ENCODE measurements at places on chromosomes 5 and 9.

DNA sequence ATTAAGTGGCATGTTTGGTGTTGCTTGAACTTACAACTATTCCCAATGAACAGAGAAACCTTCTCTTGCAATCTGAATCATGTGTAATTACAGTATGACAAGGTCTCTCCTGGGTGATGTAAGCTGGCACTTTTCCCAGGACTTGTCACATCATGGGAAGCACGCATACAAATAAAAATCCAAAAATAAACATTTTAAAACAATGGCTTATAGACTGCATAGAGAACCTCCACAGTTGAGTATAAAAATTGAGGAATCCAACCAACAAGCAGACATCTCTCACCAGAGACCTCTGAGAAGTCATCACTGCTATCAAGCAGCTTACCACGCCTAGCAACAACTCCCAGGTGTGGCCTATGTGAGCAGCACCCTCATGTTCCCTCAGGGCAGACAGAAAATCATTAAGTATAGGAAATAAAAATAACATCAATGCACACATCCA, 3.9 kb downstream of the MLLT3 start:
- peak overlapping the region; percentile 83 for H3K4me3 ChIP-seq
- no peaks in the 10 kb centered on the region for H3K27me3 ChIP-seq
- peak overlapping the region; percentile 87 for H3K27ac ChIP-seq
- no peak for DNase-seq
- peaks cover 33% of the 10 kb centered on the region for H3K4me1 ChIP-seq

- no peaks in the 10 kb centered on the region for H3K36me3 ChIP-seq
- DNase-seq = no peak
- H3K27ac ChIP-seq = no peak overlapping the region
- peaks cover 48% of the 10 kb centered on the region for H3K27me3 ChIP-seq
Measured at GRCh38 chr5:56961746-56962145, 9.8 kb upstream of the MIER3 start.

GRCh38 chr9:14573319-14573718, 119.9 kb downstream of the ZDHHC21 start:
- no peaks in the 10 kb centered on the region for H3K4me1 ChIP-seq
- H3K27ac ChIP-seq = no peak overlapping the region
- no peaks in the 10 kb centered on the region for H3K27me3 ChIP-seq
- DNase-seq = no peak
- no peak overlapping the region for H3K4me3 ChIP-seq
- H3K36me3 ChIP-seq = no peaks in the 10 kb centered on the region

- peaks cover 34% of the 10 kb centered on the region for H3K36me3 ChIP-seq
- H3K4me3 ChIP-seq = no peak overlapping the region
- no peaks in the 10 kb centered on the region for H3K4me1 ChIP-seq
- peak; percentile 46 for DNase-seq
- no peaks in the 10 kb centered on the region for H3K27me3 ChIP-seq
- no peak overlapping the region for H3K27ac ChIP-seq
Measured at GRCh38 chr9:100011062-100011681, 87.6 kb downstream of the ERP44 start.

DNA sequence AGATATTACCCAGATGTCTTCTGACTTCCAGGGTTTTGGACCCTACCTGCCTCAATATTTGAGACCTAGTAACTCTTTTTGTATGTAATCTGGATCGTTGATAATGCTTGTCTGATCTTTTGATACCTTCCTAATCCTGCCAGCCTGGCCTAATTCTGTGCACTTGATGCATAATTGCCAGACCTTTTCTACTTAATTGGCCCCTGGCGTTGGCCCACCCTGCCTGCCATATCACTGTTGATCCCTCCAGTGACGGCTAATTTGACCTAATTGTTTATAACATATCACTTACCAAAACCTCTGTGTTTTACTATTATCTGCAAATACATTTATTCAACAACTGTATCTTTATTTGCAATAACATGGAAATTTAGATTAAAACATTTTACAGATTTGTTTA, 49.0 kb downstream of the SLC44A1 start:
- H3K36me3 ChIP-seq = no peaks in the 10 kb centered on the region
- DNase-seq = no peak
- H3K4me3 ChIP-seq = no peak overlapping the region
- H3K4me1 ChIP-seq = no peaks in the 10 kb centered on the region

DNA sequence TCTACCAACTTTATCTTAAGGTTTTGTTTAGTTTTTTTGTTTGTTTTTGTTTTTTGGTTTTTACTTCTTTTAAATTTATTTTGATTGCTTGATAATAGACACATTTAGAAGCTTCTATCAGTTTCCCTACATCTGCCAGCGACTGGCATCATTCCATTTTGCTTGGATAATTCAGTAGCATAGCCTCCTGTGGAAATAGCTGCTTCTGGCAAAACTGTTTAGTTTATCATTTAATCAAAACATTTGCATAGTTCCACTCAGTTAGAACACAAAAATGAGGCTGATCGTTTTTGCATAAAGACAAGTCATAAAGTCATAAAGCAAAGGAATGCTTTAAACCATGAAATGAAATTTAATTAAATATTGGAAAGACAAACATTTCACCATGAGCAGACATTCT, 133.7 kb upstream of the NFIL3 start:
- H3K27me3 ChIP-seq = no peaks in the 10 kb centered on the region
- DNase-seq = no peak
- no peak overlapping the region for H3K27ac ChIP-seq
- no peaks in the 10 kb centered on the region for H3K4me1 ChIP-seq
- H3K36me3 ChIP-seq = no peaks in the 10 kb centered on the region
- no peak overlapping the region for H3K4me3 ChIP-seq

DNA sequence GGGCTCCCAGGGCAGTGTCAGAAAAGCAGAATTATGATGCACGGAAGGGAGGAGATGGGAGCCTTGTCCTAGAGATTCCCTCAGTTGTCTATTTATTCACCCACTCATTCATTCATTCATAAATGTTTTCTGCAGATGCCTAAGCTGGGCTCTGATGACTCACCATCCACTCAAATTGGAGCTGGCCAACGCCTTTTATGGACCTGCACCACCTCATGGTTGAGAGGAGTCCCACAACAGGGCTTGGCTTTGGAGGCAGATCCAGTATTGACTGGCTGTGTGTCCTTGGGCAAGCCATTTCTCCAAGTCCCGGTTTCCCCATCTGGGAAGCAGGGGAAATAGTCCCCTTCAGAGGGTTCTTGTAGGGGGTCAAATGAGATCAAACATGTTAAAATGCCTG, 227.8 kb downstream of the MELK start:
- H3K27me3 ChIP-seq = no peaks in the 10 kb centered on the region
- H3K36me3 ChIP-seq = no peaks in the 10 kb centered on the region
- no peak for DNase-seq
- no peaks in the 10 kb centered on the region for H3K4me1 ChIP-seq
- H3K27ac ChIP-seq = no peak overlapping the region
- H3K4me3 ChIP-seq = no peak overlapping the region

GRCh38 chr5:68049053-68049713, 166.4 kb upstream of the PIK3R1 start:
- DNase-seq = no peak
- no peaks in the 10 kb centered on the region for H3K4me1 ChIP-seq
- no peak overlapping the region for H3K4me3 ChIP-seq
- H3K27me3 ChIP-seq = peaks cover 7% of the 10 kb centered on the region
- no peaks in the 10 kb centered on the region for H3K36me3 ChIP-seq

GRCh38 chr9:133518200-133518599, 6.6 kb downstream of the MYMK start:
- no peak overlapping the region for H3K4me3 ChIP-seq
- no peaks in the 10 kb centered on the region for H3K4me1 ChIP-seq
- no peak overlapping the region for H3K27ac ChIP-seq
- no peaks in the 10 kb centered on the region for H3K36me3 ChIP-seq
